Stimulated activated CD4-positive, alpha-beta T cell treated with anti-CD3 and anti-CD28 coated beads, Interleukin-1b, Interleukin-23, amount 100 ng/mL, for 1 hour (primary cell): ENCODE measurements at places on chromosomes 5 and 9.

DNA sequence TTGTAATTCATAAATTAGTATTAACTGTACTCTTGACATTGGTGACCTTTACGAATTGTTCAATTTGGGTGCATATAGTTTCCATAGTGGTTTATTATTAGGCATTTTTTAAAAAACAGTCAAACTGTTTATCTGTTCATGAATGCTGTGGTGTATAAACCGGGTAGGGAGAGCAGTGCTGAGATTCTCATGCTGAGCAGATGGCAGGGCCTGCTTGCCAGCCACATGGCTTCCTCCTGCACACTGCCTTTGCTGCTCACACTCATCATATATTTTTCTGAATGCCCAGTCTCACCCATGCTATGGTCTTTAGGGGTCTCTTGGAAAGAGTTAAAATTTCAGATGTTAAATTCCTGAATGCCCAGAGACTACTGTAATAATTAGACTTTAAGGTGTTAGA lies 40.8 kb downstream of the NNT start:
- DNase-seq: no peak

- DNase-seq: no peak
Measured at GRCh38 chr5:38541174-38541725, 15.2 kb downstream of the LIFR start.

DNA sequence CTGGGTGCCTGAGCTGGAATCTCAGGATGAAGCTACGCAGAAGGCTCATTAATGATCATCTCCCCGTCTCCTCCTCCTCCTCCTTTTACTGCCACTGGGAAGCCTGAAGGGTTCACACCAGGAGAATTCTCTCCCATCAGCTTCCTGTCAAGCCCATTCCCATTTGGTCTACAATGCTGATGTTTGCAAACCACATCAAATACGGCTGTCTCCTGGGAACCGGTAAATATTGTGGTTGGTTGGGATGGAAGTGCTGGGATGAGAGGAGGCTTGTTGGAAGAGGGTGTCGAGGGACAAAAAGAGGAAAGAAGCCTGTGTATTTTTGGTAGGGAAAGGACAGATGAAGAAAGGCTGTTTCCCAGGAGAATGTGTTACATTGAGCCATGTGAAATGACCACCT lies 13.2 kb upstream of the S1PR3 start:
- DNase-seq: no peak

DNA sequence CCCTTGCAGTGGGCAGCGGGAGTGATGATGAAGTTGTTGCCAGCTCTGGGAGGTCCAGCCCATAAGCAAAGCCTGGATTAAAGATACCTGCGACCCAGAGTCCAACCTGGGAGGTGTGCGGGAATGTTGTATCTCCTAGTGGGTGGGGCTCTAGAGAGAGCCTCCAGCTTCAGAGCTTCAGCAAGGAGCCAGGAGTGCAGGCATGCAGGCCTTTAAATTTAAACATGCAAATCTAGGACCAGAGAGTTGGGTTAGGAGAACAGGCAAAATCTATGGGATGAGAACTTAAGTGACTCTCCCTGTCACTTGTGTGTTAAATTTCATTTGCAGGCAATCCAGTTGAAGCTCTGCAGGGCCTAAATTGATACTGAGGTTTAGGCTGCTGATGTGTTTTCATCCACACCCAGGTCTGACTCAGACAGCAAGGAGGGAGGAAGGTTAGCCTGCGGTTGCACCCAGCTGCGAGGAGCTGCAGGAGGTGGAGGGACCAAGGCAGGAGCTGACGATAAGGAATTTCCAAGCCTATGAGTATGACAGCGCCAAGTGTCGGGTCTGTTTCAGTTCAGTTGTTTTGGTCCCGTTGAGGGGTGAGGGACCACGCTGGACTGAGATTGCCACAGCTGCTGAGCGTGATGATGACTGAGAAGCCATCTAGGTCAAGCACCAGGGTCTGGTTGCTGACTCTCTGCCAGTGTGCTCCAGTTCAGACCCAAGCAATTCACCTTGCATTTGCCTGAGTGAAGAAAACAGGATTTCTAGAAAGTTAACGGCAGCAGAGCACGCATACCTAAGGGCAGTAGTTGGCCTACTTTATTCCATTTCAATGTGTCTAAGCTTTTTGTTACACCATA lies 243.0 kb downstream of the ICE1 start:
- no peak for DNase-seq

DNA sequence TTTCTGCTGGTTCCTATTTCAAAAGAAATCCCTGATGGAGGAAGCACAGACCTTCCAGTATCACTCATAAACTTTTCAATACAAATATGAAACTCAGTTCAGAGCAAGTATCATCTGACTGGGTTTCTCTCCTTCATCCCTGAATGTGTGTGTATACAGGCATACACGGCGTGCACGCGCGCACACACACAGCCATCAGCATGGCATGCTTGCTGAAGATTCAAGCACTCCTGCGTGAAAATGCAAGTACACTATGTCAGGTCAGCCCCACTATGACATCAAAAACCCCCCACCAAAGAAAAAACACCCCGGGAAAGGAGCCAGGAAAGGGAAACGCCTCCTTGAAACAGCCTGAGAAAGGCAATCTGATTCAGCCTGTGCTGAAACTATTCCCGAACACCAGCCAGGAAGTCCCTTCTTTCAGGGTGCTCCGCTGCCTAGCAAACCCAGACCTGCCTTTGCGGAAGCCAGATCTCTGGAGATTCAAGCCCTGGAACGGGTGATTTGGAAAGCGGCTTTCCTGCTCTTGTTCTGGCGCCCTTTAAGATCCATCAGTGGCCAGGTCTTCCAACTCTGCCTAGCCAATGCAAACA lies 831 bp downstream of the KLHL3 start:
- DNase-seq: no peak

GRCh38 chr5:16784843-16785791 lies 151.0 kb downstream of the MYO10 start:
- no peak for DNase-seq

DNA sequence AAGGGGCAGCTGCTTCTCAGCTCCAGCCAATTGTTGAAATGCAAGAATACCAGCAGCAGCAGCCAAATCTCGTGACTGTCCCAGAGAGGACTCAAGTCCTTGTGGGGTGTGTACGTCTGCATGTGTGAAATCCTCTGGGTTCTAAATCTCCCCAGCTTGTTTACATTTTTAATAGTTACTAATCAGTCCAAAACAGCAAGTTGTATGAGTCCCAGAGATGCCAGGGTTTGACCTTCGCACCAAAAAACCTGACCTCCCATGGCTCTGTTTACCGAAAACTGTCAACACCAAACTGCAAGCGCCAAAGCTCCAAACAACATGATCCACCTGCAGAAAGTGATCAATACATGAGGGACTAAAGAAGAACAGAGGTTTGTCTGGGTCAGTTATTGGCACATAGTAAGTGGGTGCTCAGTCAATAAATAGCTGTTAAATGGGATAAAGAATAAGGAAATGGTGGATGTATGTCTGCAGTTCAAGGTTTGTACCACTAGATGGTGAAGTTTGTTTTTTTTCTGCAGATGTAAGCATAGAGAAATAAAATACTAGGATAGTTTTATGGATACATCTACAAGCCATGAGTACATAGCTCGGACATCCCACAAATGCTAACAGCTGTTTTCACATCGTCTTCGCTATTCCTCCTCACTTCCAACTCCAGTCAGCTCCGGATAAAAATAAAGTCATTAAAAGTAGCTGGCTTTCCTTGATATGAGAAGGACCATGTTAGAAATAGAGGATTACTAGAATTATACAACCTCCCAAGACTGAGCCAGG lies 85.3 kb upstream of the ADRB2 start:
- DNase-seq: no peak

DNA sequence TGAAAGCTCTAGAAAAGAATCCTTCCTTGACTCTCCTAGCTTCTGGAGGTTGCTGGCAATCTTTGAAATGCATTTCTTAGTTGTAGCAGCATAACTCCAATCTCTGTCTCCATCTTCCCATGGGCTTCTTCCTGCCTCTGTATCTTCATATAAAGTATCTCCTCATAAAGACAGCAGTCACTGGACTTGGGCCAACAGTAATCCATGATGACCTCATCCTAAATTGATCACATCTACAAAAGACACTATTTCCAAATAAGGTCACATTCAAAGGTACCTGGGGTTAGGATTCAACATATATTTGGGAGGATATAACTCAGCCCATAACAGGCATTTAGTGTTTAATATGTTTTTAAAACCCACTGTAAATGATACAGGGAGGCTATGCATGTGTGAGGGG lies 123.3 kb downstream of the MLLT3 start:
- DNase-seq: no peak

DNA sequence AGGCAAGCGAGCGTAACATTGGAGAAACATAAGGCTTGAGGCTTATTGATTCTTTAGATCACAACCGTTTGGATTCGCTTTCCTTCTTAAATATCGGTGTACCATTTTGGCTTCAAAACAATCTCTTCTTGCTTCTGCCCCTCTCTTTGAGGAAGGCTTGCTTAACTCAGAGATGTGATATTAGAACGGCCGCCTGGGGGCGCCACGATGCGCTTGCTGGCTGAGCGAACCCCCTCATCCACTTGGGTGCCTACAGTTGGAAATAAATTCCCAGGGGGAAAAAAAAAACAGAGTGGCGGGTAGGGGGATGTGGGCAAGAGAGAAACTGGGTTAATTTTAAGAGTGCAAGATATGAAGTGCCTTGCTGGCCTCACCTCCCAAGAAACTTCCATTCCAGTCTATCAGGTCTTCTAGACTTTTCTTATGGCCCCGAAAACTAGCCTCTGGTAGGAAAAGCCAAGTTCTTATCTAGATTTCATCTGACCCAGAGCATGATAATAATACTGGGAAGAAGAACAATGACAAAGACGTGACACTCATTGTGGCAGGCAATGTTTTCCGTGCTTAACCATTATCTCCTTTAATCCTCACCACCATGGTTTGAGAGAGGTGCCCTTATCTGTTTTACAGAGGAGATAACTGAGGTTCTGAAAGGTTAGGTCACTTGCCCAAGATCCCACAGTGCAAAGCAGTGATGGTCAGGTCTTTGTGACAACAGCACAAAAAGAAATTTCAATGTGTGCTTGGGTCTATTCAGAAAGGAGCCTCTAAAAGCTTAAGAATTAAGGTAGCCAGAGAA lies 115.8 kb downstream of the DPYSL3 start:
- no peak for DNase-seq

- no peak for DNase-seq
Measured at GRCh38 chr5:52990528-52990925, 1.4 kb downstream of the ITGA2 start.

- no peak for DNase-seq
Measured at GRCh38 chr9:800591-801150, 40.8 kb upstream of the DMRT1 start.

GRCh38 chr9:79572608-79573411 lies 1.0 kb downstream of the TLE4 start:
- DNase-seq: peak; percentile 29

GRCh38 chr5:69493396-69494133 lies 975 bp downstream of the OCLN start:
- no peak for DNase-seq

GRCh38 chr9:33818167-33818846 lies 1.3 kb downstream of the UBE2R2 start:
- DNase-seq: no peak

DNA sequence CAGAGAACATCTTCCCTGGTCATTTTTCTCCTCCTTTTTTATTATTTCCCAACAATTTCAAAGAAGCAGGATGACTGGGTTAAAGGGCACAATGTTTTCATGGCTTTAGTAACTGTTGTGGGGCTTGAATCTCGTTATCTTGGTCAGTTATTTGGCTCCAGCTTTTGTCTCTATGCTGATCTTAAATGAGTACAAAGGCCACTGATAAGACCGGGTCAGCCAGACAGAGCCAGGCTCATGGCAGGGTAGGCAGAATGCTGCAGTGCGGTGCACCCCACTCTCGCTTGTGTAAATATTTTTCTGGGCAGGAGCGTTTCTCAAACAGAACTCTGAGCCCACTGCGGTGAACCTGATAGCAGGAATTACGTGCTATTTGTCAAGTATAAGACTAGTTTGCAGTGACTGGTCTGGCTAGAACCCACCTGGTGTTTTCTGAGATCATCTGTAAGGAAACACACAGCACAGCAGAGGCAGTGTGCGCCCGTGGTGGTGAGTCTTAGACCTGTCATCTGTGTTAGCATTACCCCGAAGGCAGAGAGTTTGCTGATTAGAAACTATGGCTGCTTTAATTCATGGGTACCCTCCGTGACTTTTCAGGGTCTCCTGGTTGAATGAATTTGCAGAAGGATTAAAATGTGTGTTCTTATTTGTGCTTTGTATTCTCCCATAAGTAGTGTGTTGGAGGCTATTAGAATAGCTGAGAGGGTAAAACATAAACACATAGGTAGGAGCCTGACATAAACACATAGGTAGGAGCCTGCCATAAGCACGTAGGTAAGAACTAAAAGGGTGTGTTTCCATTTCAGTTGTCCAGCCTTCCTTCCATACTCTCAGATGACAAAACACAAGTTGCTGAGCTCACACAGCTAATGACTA lies 158.6 kb upstream of the DMRT1 start:
- DNase-seq: no peak

DNA sequence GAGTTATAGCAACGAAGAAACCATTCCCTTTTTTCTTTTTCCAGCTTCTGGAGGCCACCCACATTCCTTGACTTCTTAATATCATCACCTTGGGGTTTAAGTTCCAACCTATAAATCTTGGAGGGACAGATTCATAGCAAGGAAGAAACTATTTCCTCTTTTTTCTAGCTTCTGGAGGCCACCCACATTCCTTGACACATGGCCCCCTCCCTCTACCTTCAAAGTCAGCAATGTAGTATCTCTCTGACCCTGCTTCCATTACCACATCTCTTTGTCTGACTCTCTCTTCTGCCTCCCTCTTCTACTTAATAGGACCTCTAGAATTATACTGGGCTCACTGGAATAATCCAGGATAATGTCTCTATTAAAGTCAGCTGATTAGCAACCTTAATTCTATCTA lies 34.7 kb upstream of the SHISAL2B start:
- no peak for DNase-seq

DNA sequence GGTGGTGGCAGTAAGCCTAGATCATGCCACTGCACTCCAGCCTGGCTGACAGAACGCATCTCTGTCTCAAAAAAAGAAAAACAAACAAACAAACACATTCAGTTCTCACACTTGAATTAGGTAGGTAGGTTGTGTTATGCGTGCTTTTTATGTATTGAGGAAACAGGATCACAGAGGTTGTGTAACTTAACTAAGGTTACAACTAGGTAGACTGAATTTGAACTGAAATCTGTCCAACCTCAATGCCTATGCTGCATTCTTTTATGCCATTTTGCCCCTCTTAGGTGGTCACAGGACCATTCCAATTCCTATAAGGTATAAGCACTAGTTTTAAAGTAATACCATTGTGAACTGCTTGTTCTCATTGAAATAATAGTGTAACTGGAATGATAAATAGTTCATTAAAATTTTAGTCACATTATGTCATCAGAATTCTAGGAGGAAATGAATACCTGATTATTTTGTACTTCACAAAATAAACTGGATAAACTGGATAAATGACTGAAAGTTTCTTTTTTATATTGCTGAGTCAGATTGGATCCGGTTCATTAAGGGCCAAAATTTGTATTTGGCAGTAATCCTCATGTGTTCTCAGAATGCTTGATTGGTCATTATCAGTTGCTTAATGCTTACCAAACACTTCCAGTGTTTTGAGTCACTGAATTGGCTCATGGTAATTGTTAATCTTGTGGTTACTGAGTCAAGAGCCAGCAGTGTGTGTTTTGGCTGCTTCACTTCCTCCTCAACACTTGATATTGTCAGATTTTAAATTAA lies 7.1 kb downstream of the UBAP1 start:
- DNase-seq: no peak
